ENCODE measurements at places on chromosomes 16 and 17.

DNA sequence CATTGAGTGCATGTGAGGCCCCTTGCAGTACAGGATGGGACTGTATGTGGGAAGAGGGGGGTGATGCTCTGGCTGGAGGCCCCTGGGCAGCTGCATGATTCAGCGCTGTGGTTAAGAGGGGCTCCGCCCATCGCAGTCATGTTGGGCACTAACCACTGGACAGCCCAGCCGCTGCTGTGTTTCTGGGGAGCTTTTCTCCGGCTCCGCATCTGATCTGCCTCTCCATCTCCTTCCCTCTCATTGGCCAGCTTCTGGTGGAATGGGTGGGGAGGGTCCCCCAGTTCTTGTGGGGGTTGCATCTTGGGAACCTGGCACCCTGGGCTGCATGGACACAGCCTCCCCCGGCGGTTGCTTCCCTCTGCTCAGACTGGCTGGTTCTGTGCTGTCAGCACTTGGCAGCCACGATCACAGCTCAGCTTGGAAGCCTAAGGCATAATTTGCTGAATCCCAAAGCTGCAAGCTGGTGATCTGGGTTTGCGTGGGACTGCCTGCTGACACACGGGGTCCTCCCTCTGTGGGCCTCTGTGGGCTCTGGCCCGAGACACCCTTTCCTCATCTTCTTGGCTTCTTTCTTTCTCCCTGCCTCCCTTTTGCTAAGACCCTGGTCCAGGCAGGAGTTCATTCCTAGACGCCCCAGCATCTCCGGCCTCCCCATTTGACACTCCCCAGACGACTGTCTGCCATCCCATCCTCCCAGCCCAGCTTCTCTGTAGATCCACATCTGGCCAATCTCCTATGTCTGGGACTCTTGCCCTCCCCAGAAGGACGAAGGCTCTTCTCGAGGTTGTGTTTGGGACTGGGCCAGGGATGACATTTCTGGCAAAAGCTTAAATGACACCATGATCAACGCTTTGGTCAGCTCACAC is 168.3 kb downstream of the SEC14L1 start:
- no peaks in the 10 kb centered on the region for H3K36me3 ChIP-seq
- no peak overlapping the region for H3K4me3 ChIP-seq
- peaks cover 32% of the 10 kb centered on the region for H3K4me1 ChIP-seq
- no peaks in the 10 kb centered on the region for H3K27me3 ChIP-seq

GRCh38 chr17:65368341-65368740 is 193.1 kb downstream of the AXIN2 start:
- H3K36me3 ChIP-seq: no peaks in the 10 kb centered on the region
- DNase-seq: no peak
- peaks cover 2% of the 10 kb centered on the region for H3K27me3 ChIP-seq
- no peaks in the 10 kb centered on the region for H3K4me1 ChIP-seq

DNA sequence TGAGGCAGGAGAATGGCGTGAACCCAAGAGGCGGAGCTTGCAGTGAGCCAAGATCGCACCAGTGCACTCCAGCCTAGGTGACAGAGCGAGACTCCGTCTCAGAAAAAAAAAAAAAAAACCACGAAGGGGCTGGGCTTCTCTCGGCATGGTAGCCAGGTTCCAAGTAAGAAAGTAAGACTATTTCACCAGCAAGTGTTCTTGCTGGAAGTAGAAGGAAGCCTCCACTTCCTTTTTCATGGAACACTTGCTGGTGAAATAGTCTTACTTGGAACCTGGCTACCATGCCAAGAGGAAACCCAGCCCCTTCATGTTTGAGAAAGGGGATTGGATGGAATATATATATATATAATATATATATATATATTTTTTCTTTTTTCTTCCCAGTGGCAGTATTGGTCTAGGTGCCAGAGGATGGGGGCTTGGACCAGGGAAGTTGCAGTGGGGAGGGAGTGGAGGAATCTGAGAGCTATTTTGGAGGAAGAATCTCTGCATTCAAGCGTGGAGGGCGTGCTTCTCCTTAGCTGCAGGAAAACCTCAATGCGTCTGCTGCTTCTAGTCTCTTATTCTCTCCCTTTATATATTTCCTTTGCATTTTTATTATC is 7.2 kb upstream of the N4BP1 start:
- H3K36me3 ChIP-seq: no peaks in the 10 kb centered on the region
- no peak overlapping the region for H3K27ac ChIP-seq
- H3K4me1 ChIP-seq: peaks cover 26% of the 10 kb centered on the region
- H3K27me3 ChIP-seq: no peaks in the 10 kb centered on the region
- DNase-seq: no peak

- DNase-seq: no peak
- H3K4me3 ChIP-seq: no peak overlapping the region
- no peaks in the 10 kb centered on the region for H3K27me3 ChIP-seq
- no peak overlapping the region for H3K27ac ChIP-seq
- no peaks in the 10 kb centered on the region for H3K4me1 ChIP-seq
- no peaks in the 10 kb centered on the region for H3K36me3 ChIP-seq
Observed at GRCh38 chr16:71637398-71637797, 11.4 kb downstream of the MARVELD3 start.

DNA sequence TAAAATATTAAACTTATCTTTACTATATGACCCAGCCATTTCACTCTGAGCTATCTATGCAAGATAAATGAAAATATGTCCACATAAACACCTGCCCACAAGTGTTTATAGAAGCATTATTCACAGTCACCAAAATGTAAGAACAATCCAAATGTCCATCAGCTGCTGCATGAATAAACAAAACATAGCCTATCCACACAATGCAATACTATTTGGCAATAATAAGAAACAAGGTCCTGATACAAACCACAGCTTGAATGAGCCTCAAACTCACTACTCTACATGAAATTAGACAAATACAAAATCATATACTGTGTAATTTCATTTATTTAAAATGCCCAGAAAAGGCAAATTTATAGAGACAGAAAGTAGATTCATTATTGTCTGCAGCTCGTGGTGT is 355.1 kb downstream of the CDH8 start:
- H3K27ac ChIP-seq: no peak overlapping the region
- no peak for DNase-seq
- H3K36me3 ChIP-seq: no peaks in the 10 kb centered on the region
- H3K27me3 ChIP-seq: no peaks in the 10 kb centered on the region
- no peak overlapping the region for H3K4me3 ChIP-seq

DNA sequence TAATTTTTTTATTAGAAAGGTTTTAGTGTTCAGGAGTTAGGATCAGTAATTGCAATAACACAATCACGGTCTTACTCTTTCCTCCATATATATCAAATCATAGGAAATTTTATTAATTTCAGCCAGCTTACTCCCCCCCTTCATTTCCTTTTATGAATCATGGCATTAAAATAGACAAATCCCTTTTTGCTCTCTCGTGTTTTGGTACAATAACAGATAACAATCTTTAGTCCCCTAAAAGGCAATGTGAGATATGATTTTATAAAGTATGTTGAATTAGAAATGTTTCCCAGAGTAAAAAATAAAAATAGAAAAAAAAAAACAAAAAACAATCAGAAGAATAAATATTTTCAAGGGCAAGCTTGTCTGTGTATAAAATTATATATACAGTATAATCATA is 42.6 kb upstream of the RHOT1 start:
- no peak overlapping the region for H3K27ac ChIP-seq
- H3K27me3 ChIP-seq: no peaks in the 10 kb centered on the region
- no peak overlapping the region for H3K4me3 ChIP-seq
- no peaks in the 10 kb centered on the region for H3K36me3 ChIP-seq

DNA sequence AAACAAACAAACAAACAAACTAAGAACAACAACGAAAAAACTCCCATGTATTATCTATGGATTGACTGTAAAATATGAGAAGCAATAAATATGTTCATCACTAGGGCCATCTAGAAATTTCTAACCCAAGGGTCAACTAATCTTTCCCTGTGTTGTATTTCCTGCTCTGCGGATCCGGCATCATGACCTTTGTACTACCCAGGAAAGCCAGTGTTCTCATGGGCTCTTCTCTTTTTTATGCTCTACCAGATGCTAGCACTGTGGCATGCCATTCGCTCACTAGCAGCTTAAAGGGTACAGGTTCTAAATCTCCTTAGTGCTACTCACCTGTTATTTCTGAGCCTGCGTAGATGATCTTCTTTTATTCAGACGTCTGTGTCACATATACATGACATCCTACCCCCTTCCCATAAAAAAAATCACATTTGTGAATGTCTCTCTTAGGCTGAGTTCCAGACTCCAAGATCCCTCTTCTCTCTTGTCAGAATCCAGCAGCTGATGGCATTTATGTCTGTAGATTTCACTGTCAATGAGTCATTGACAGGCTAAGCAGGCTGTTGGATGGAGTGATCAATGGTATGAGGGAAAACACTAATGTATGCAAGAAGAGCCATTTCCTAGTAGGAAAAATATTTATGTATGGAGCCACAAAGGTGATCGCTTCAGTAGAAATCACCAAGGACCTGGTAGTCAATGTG is 100.0 kb downstream of the WWOX start:
- H3K4me1 ChIP-seq: no peaks in the 10 kb centered on the region
- no peak overlapping the region for H3K27ac ChIP-seq
- no peak overlapping the region for H3K4me3 ChIP-seq

DNA sequence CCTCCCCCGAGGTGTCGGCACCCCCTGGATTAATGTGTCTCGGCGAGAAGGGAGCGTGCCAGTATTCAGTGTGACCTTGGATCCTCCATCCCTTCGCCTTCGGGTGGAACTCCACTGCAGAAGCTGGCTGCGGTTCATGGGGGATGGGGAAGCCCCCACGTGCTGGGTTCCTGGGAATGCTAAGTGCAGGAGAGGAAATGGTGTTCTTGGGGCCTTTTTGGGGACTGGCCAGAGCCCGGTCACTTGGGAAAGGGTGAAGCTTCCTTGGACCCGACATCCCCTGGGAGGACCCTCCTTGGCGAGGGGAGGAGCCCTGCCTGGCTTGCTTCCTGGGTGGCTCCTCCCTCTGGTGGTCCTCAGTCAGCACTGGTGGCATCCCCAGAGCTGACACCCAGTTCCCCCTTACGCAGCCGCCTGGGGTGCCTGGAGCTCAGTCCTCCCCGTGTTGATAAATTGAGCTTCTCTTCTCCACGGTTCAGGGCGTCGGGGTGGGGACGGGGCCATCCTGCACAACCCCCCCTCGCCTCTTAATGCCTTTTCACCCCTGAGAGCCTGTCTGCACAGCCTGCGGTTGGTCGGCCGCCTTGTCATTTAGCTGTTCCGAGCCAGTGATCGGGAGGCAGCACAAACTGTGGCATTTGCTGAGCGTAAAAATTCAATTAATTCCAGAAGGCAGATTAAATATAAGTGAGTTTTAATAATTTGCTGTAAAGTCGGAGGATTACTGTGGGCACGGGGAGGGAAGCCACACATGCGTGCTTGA is 30.7 kb upstream of the GSE1 start:
- DNase-seq: no peak
- H3K4me1 ChIP-seq: peaks cover 5% of the 10 kb centered on the region
- H3K4me3 ChIP-seq: no peak overlapping the region
- peaks cover 12% of the 10 kb centered on the region for H3K36me3 ChIP-seq
- H3K27ac ChIP-seq: no peak overlapping the region

DNA sequence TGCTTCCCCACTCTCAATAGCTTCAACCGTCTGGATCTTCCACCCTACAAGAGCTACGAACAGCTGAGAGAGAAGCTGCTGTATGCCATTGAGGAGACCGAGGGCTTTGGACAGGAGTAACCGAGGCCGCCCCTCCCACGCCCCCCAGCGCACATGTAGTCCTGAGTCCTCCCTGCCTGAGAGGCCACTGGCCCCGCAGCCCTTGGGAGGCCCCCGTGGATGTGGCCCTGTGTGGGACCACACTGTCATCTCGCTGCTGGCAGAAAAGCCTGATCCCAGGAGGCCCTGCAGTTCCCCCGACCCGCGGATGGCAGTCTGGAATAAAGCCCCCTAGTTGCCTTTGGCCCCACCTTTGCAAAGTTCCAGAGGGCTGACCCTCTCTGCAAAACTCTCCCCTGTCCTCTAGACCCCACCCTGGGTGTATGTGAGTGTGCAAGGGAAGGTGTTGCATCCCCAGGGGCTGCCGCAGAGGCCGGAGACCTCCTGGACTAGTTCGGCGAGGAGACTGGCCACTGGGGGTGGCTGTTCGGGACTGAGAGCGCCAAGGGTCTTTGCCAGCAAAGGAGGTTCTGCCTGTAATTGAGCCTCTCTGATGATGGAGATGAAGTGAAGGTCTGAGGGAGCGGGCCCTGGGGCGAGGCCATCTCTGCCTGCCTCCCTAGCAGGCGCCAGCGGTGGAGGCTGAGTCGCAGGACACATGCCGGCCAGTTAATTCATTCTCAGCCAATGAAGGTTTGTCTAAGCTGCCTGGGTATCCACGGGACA is 11.1 kb upstream of the CLEC18A start:
- no peak for DNase-seq
- H3K4me1 ChIP-seq: no peaks in the 10 kb centered on the region
- H3K27me3 ChIP-seq: no peaks in the 10 kb centered on the region
- no peak overlapping the region for H3K27ac ChIP-seq
- H3K36me3 ChIP-seq: peaks cover 1% of the 10 kb centered on the region

DNA sequence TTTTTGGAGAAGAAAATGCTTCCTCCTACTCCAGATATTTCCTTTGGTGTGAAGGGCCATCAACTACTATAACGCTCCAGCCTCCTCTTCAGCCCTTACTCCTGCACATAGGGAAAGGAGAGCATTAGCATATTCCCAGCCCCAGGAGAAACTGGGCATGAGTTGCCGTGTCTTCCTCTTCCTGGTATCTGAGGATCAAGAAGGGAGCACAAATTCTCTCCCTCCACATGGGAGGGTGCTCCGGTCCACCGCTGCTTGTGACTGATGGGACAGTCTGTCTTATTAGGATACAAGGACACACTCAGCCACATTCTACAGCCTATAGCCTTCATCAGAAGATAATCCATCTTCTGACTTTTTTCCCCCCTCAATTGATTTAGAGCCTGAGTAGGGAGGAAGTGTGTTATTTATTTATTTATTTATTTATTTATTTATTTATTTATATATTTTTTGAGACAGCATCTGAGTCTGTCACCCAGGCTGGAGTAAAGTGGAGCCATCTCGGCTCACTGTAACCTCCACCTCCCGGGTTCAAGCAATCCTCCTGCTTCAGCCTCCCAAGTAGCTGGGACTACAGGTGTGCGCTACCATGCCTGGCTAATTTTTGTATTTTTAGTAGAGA is 16.6 kb upstream of the CYB5B start:
- no peak for DNase-seq
- no peaks in the 10 kb centered on the region for H3K36me3 ChIP-seq
- H3K27ac ChIP-seq: no peak overlapping the region
- H3K27me3 ChIP-seq: peaks cover 3% of the 10 kb centered on the region

GRCh38 chr16:558298-559020 is 1.7 kb upstream of the PRR35 start:
- H3K4me3 ChIP-seq: no peak overlapping the region
- no peak for DNase-seq
- H3K27me3 ChIP-seq: no peaks in the 10 kb centered on the region
- peaks cover 3% of the 10 kb centered on the region for H3K4me1 ChIP-seq

DNA sequence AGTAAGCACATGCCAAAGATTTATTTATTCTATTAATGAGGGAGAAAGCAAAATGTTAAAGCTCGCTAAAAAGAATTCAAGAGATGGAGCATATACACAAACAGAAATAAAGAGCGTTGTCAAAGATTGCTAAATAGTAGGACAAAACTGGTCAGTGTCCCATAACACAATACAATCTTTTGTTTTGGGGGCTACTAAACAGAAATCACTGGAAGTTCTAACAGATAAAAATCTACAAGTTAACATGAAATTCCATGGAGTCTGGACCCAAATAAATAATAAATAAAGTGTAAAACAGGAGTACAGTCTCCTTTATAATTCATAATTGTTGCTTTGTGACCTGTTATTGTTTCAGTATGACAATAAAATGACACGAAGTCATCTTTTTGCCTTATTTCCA is 115.2 kb upstream of the CNTNAP4 start:
- H3K36me3 ChIP-seq: no peaks in the 10 kb centered on the region
- H3K4me1 ChIP-seq: no peaks in the 10 kb centered on the region
- no peaks in the 10 kb centered on the region for H3K27me3 ChIP-seq
- no peak overlapping the region for H3K4me3 ChIP-seq
- DNase-seq: no peak

Measured in B cell (primary cell).